ENCODE measurements at places on chromosomes 4 and X. TPM values are rescaled to one million over a fixed set of nuclear protein-coding genes. Genes with fewer than 3 reads are reported as not detected.

PROM1 gene
- total RNA-seq: 121 TPM

GRCh38 chrX:106742805-106743204 is 16.3 kb downstream of the RNF128 start:
- DNase-seq: no peak

DNA sequence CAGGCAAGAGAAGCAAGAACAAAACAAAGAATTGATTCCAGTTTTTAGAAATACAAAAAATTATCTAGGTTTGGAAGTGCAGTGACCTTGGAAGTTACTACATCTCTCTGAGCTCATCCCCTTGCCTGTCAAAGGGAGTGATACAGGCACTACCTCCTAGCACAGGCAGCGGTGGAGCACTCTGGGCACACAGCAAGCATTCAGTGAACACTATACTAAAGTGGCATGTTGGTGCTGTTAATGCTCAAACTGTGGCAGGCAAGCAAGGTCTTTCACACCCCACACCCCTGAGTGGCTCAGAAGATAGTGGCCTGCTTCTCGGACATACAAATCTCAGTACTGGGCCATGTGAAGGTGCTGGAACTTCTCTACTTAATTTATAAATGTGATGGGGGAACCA is 51.2 kb downstream of the DRD5 start:
- no peak for DNase-seq

TXK gene
- total RNA-seq: 1.8 TPM

DNA sequence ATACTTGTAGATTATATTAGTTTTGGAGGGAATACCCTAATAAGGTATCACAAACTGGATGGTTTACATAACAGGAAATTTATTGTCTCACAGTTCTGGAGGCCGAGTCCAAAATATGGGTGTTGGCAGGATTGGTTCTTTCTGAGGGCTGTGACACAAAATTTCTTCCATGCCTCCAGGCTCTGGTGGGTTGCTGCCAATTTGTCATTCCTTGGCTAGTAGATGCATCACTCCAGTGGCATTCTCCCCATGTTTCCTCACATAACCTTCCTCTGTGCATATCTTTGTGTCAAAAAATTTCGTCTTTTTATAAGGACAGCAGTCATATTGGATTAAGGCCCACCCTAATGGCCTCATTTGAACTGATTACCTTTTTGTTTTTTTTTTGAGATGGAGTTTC is 49.3 kb downstream of the APELA start:
- no peak for DNase-seq

GRCh38 chr4:47598896-47599295 is 113.8 kb downstream of the ATP10D start:
- DNase-seq: no peak

ZDHHC15 gene
- 0.42 TPM for total RNA-seq

TMEM144 gene
- total RNA-seq: 24.1 TPM

- no peak for DNase-seq
Observed at GRCh38 chr4:157977086-157977485, 195.7 kb downstream of the GASK1B start.

GRCh38 chr4:15756361-15756861 is 21.7 kb upstream of the CD38 start:
- no peak for DNase-seq

GRCh38 chrX:17160975-17161374 is 214.0 kb upstream of the NHS start:
- no peak for DNase-seq

GRCh38 chr4:62053974-62054373 is 853.8 kb downstream of the ADGRL3 start:
- DNase-seq: no peak

GRCh38 chr4:2868877-2869487 is 25.3 kb downstream of the ADD1 start:
- DNase-seq: no peak

DNA sequence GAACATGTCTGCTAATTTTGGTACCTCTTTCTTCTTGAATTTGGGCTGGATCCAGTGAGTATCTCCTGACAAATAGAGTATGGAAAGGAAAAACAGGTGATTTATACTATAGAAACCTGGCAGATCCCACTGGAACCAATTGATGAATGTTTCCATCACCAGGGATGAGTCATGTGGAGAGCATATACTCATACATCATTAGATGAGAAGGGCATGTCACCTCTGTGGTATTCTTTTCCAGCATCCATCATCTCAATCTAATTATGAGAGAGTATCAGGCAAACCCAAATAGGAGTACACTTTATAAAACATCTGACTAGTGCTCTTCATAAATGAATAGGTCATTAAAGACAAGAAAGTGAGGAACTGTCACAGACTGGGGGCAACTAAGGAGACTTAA is 90.7 kb downstream of the CLDN22 start:
- no peak for DNase-seq

DNA sequence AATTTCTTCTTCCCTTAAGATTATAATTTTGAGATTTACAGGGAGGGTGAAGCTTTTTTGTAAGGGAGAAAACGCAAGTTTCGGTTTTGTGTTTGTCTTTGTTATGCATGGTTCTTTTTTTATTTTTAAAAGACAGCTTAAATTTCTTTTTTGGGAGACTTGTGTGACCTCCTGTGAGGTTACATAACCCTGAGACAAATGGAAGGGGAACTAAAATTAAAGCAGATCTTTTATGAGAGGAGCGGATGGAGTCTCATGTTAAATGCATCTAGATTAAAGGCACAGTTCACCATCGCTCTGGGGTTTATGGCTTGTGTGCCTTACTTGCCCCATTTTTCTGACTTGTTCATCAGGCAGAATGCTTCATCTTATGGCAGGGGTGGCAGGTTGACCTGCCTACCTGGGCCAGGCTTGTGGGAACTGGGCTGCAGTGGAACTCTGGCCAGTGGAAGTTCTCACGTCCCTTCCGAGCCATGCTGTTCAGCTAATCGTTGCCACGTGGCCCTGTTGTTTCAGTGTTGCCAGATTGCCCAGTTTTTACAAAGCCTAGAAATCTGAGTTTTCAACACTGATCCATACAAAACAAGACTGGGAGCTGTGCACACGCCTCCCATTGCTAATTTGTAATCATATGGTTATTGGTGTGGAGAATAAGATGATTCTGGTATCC is 291.8 kb downstream of the ARHGAP10 start:
- DNase-seq: no peak

DNA sequence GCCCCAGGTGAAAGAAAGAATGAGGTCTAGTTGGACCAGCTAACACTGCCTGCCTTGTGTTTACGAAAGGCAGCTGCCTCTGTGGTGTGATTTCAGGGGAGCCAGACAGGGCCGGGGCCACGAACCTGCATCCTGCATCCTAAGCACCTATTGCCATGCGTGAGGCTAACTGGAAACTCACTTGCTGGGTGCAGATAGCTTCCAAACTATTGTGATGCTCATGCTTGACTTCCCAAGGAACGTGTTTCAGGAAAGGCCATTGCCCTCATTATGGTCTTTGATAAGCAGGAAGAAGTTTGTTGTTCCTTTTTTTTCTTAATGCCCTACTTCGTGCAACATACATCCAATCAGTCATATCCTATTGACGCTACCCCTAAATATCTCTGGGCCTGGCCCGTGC is 2.3 kb upstream of the IRF2 start:
- no peak for DNase-seq

DNA sequence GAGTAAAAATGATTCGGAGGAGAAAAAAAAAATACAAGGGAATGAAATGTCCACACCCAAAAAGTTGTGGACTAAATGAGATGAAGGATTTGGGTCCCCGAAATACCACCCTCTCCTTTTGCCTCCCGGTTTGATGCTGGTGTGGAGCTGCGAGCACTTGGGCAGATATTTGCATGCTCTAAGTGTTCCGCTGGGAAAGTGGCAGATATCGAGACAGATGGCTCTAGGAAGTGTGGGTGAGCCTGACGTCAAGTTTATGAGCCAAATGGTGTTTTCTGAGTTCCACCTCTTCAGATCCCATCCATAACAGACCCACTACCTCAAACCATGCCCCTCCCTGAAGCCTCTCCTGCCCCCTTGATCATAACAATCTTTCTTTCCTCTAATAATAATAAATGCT is 228.6 kb downstream of the QDPR start:
- no peak for DNase-seq
